ENCODE measurements at places on chromosomes 13 and 19.

- peak; percentile 44 for DNase-seq
These were observed 49.5 kb upstream of the PCDH17 start for GRCh38 chr13:57582032-57582431.

DNA sequence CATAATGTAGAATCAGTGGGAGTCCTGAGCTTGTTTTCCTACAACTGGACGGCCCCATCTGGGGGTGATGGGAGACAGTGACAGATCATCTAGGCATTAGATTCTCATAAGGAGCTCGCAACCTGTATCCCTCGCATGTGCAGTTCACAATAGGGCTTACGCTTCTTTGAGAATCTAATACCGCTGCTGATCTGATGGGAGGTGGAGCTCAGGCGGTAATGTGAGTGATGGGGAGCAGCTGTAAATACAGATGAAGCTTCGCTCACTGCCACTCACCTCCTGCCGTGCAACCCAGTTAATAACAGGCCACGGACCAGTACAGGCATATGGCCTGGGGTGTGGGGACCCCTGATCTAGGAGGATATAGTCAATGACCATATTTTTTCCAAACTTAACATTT is 38.8 kb downstream of the RCBTB1 start:
- no peak for DNase-seq

GRCh38 chr13:61600360-61601033 is 184.8 kb upstream of the PCDH20 start:
- DNase-seq = peak; percentile 19

GRCh38 chr19:58317476-58318072 is 9.2 kb upstream of the ZSCAN22 start:
- DNase-seq = peak; percentile 72

DNA sequence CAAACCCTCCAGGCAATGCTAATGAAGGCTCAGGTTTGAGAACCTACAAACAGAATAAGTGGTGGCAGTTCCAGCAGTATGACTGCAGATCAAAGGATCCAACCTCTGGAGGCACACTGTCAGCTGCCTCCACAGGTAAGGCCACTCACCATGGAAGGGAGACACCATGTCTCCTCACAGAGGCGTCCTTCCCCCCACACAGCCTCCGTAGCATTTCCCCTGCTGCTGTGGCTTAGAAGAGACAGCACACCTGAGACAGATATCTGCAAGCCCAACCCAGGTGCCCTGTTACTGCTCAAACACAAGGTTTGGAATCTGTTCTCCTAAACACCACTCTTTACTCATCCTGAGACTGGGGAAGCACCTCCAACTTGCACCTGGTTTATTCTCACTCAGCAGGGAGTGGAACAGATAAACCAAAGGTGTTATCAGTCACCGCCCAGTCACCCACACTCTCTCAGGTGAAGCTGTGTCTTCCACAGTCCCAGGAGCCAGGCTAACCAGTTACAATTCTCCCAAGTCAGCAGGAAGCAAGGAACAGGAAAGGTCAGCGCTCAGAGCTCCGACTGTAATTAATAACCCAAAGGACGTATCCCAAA is 311.2 kb downstream of the FOXO1 start:
- DNase-seq = no peak

Data from OCI-M1 (cell line).